ENCODE measurements at places on chromosomes 6 and 20. TPM values are rescaled to one million over a fixed set of nuclear protein-coding genes. Genes with fewer than 3 reads are reported as not detected.

Gene DEFB128
- not detected for total RNA-seq

Gene GRIK2
- 6.6 TPM for total RNA-seq

Gene ENTPD6
- 108 TPM for total RNA-seq

Gene CAGE1
- total RNA-seq = not detected

Gene GPSM3
- 2.0 TPM for total RNA-seq

Gene ARMC2
- 9.3 TPM for total RNA-seq

Gene EYS
- total RNA-seq = not detected

Gene SYNCRIP
- total RNA-seq = 141 TPM

Gene TINAG
- total RNA-seq = not detected

Gene CLPSL2
- total RNA-seq = 0.57 TPM

Gene KAT14
- total RNA-seq = 12.7 TPM

Gene TFAP2B
- total RNA-seq = not detected

Gene PHF10
- 71.7 TPM for total RNA-seq

Gene HEY2
- not detected for total RNA-seq

Gene NKX2-2
- not detected for total RNA-seq

Gene COL9A3
- 46.6 TPM for total RNA-seq

Gene ARID1B
- 91.7 TPM for total RNA-seq

Gene LIME1
- total RNA-seq = 15.2 TPM

Gene HTR1B
- 14.0 TPM for total RNA-seq

Gene ERVFRD-1
- not detected for total RNA-seq

Gene MCHR2
- not detected for total RNA-seq

Gene RAET1E
- total RNA-seq = 1.8 TPM

Gene PGC
- total RNA-seq = 0.18 TPM

Gene E2F1
- 64.2 TPM for total RNA-seq

Gene RIPOR2
- total RNA-seq = 0.54 TPM

Gene HCRTR2
- not detected for total RNA-seq

Gene SRC
- total RNA-seq = 24.9 TPM

Gene SGK2
- 0.90 TPM for total RNA-seq

Gene FBXL4
- 11.5 TPM for total RNA-seq

Gene FANCE
- 4.3 TPM for total RNA-seq

Gene FAM217A
- total RNA-seq = not detected

Gene LGSN
- not detected for total RNA-seq

Gene CLDN20
- total RNA-seq = not detected

Gene SPATS1
- not detected for total RNA-seq

Gene FAM209A
- total RNA-seq = not detected

Gene MDFI
- 0.54 TPM for total RNA-seq

Gene DYNLRB1
- 155 TPM for total RNA-seq

Gene PEDS1
- 88.9 TPM for total RNA-seq

Gene LIN28B
- 5.8 TPM for total RNA-seq

Gene TRPC4AP
- 48.4 TPM for total RNA-seq

Gene ZBTB46
- total RNA-seq = 15.2 TPM

Gene HLA-DMB
- total RNA-seq = 0.44 TPM

Gene PREP
- total RNA-seq = 50.4 TPM

Gene CST4
- total RNA-seq = not detected

Gene ZC2HC1B
- not detected for total RNA-seq

Gene SOX18
- 18.7 TPM for total RNA-seq

Gene RIMS1
- 0.18 TPM for total RNA-seq

Gene EGFL8
- total RNA-seq = 11.1 TPM

Gene TSBP1
- total RNA-seq = not detected

Gene BFSP1
- 6.9 TPM for total RNA-seq

Gene HNF4A
- 0.28 TPM for total RNA-seq

Gene PROKR2
- total RNA-seq = not detected

Gene DSP
- total RNA-seq = 20.1 TPM

Gene DEFB116
- total RNA-seq = not detected

Gene BPIFA1
- total RNA-seq = not detected

Gene KIF16B
- 16.6 TPM for total RNA-seq

Gene LY6G6D
- total RNA-seq = not detected

Gene FAM83B
- total RNA-seq = not detected
